ENCODE measurements at places on chromosomes 11 and 22.

- DNase-seq, result no peak
Observed at GRCh38 chr11:124752471-124753102, 532 bp upstream of the VSIG2 start.

GRCh38 chr11:65043881-65044501, 3.0 kb downstream of the SAC3D1 start:
- DNase-seq, result no peak

- DNase-seq, result peak; percentile 80
Observed at GRCh38 chr22:39502109-39502788, at the start of gene MIEF1. TSS of gene MIEF1 (plus strand) at chr22:39502290. CDS start at chr22:39511295, 9,005 bp downstream.

- no peak for DNase-seq
Observed at GRCh38 chr11:12941671-12942070, 67.4 kb upstream of the RASSF10 start.

- DNase-seq, result peak; percentile 52
Observed at GRCh38 chr22:37804881-37805809, 2.6 kb upstream of the GCAT start.

DNA sequence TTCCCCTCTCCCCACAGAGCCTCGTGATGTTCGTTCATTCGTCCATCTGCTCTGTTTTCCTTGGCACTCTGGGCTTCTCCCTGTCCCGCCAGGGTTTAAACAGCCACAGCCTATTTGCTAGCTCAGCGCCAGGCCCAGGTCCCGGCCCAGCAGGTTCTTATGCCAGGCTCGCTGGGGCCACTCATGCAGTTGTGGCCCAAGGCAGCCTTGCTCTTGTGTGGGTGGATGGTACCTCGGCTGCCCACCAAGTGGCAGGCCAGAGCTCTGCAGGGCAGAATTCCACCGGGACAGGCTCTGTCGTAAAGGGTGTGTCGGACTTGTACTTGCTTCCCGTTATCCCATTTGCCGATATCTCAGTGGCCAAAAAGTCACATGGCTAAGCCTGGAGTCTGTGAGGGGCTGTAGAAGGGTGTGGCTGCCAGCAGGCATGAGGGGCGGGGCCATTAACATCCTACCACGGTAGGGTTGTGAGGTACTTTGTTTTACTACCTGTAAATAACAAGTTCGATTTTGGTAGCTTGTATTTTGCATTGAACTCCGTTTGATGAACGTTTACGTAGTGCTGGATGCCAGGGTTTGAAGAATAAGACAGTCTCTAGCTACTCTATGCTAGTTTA, 7.9 kb downstream of the FAM118A start:
- no peak for DNase-seq

DNA sequence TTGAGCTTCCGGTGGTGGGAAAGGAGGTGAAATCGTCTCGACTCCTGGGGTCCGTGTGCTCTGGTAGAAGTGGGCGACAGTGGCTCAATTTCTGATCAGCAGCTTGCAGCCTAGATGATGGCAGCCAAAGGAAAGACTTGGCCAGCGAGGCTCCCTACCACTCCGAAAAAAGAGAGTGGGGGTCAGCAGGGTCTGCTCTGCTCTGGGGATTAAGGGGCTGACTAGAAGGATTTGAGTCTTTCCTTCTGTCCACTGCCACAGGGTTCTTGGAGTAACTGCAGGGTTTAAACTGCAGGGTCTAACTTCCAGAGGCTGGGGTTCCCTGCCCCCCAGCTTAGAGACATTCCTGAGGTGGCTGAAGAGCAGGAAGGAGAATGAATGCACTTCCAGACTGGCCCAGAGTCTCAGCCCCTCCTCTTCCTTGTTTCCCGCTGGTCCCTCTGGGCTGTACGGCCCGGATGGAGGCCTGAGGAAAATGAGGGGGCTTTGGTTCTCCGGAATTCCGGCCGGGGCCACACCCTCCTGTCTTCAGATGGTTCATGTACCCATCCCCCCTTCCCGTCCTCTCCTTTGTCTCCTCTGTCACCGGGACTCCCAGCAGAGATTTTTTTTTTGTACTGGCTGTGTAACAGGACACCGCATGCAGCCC, 907 bp downstream of the SERPINH1 start:
- no peak for DNase-seq

- DNase-seq, result peak; percentile 62
Observed at GRCh38 chr22:38505541-38506117, 482 bp downstream of the DDX17 start.

DNA sequence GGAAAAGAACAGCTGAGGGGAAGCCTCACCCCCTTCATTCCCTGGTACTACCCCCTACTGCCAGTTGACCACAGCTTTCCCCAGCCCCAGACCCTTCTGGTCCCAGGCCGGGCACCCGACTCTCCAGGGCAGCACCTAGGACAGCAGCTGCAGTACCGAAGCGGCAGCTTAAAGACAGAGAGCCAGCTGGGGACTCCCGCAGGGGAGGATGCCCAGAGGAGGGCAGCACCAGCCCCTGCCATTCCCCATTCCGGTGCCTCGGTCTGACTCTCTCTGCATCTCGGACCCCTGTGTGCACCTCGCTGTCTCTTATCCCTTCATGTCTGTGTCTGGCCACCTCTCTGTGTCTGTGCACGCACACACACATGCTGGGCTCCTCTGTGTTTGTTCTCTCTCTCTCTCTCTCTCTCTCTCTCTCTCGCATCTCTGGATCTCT, 9.4 kb downstream of the IGSF9B start:
- DNase-seq, result peak; percentile 54

DNA sequence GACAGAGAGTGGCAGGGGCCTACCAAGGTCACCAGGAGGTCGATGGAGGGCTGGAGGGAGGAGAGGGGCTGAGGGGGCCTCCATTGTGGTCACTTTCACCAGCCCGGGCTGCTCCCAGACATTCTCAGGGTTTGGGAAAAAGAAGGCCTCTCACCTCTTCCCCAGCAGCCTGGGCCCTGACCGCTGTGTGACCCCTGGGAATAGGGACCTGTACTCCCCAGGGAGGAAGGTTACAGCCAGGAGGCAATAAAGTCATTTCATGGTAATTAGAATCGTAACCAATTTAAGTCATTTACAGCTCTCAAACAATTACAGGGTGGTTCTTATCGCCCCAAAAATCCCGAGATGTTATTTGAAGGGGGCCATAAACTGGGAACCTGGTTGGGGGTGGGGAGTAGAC, 37.8 kb downstream of the ISX start:
- DNase-seq, result no peak

DNA sequence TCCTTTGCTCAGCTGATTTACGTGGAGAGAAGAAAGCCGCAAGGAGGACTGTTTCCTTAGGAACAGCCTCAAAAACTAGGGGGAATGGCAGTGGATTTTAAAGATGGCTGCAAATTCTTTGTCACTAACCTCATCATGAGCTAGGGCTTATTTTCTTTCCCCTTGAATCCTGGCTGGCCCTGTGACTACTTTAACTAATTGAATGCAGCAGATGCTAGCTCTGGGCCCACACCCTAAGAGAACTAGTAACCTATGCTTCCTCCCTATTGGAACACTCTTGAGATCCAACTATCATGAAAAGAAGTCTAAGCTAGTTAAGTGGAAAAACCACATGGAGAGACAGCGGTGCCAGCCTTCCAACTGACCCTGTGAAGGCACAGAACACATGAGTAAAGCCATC, 421.3 kb upstream of the NARS2 start:
- DNase-seq, result no peak

DNA sequence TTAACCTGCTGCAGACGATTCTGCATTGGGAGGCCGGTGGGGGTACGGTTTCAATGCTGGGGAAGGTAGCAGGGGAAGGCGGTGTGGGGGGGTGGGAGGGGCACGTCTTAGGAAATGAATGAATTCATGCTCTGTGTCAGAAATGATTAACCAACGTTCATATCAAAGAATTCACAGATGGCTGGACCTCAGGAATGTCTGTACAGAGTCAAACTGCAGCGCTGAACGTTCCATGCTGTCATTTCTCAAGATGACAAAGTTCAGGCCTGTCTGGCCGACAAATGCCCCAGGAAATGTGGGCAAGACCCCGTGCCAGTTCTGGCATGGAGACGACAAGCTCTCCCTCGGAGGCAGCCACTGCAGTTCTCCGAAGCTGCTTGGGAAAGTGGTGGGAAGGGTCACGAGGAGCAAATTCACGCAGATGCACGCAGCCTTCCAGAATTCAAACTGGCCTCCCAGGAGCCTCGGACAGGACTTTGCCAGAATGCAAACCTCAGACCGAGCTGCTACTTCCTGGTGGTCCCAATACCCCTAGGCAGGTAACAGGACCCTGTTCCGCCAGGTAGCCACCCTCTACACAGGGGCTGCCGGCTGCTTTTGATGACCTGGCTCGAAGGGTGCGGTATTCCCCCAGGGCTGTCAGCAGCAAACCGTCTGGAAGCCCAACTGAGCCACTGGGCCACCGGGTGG, 81.5 kb downstream of the TRMU start:
- DNase-seq, result no peak

GRCh38 chr11:10551845-10552352, 10.9 kb upstream of the RNF141 start:
- DNase-seq, result no peak

DNA sequence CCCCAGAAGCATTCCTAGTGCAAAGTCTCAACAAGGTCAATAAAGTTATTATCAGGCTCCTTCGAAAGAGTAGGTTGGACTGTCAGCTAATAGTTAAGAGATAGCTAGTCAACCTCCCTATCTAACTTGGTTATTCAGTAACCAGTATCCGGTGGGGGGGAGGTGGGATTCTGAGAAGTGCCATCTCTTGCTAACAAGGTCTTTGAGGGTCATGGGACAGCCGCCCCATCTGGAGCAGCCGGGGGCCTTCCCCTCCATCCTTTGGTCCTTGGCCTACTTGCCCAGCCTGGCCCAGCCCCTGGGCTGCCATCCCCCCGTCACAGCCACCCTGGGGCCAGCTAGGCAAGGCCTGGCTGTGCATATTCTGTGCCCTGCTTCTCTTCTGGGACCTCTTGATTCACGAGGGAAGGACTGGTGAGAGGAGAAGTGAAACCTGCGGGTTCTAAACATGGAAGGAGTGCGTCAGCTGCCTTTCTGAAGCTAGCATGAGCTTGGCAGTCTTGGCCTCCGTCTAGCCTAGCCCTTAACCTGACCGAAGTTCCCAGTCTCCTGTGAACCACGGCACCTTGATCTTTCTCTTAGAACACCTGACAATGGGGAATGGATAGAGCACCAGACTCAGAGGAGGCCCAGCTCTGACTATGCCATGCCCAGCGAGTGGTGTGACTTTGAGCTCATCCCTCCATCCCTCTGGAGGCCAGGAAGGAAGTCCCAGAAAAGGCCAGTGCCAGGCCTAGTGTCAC, 9.3 kb downstream of the SLC37A2 start:
- DNase-seq, result no peak

DNA sequence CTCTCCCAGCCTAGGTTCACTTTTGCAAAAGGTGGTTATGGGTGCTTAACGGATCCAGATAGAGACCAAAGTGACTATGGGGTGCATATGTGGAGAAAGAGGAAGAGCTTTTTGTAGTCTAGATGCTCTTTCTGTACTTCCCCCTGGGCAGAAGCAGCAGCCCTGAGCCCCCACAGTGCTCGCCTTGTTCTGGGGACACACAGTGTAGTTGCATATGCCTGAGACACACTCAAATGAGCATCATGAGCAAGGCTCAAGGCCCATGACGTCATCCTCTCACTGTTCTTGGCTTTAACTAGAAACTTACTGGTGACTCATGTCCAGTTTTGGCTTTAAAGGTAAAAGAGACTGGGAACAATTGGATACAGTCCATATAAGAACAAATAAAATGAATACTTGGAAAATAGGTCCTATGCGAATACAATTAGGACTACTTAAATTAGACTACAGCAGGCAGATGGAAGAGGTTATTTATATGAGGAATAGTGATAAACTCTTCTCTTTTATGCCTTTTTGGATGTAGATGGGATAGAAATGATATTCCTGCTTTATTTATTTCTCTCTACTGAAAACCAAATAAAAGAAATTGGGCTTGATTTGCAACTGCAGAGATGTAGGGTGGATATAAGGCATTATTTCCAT, 20.1 kb upstream of the PEX26 start:
- no peak for DNase-seq

DNA sequence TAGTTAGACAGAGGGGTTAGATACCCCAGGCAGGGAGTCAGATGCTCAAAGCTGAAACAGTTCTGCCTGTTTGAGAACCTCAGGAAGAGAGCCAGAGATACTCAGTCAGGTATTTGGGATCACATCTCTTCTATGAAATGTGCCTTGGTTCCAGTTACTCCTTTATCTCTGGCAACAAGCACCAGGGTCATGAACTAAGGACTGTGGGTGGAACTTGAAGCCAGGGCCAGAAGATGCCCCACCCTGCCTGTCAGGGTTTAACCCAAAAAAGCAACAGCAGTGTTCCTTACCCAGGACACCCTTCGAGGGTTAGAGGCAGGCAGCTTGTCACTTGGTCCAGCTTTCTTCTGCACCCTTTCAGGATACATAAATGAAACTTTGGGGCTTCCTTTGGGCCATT, 15.0 kb upstream of the WT1 start:
- no peak for DNase-seq

GRCh38 chr11:128496692-128497060, 90.7 kb downstream of the ETS1 start:
- DNase-seq, result no peak

GRCh38 chr11:68974421-68975194, 6.2 kb downstream of the MRGPRD start:
- no peak for DNase-seq

GRCh38 chr11:127470306-127470884, 469.8 kb upstream of the KIRREL3 start:
- no peak for DNase-seq

DNA sequence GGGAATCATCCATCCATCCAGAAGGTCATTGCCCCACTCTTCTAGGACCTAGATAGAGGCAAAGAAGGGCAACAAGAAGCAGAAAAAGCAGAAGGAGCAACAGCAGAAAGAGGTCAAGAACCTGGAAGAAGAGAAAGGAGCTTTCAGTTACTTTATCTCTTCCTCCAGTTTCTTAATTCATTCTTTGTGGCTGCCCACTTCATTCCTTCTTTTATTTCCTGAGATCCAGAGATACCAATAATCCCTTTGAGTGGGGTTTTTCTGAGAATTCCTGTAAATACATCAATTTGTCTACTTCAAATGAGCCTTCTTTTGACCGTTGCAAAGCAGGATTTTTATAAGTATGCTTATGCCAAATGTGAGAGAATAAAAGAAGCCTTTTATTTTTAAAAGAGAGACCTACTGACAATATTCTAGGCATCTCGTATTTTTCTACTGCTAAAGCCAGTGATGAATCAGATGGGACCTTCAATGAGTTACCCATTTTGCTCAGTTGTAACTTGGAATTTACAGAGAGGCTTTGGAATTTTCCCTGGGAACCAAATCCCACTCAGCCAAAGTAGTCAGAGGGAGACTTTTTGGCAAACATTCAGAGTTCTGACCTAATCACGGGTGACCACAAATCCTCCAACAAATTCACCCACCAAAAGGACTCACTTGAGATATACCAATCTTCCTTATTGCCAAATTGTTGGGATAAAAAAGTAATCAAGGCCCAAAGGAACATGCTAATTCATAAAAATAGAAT, 54.9 kb downstream of the ZC3H12C start:
- DNase-seq, result no peak
